ENCODE measurements at places on chromosomes 11 and 22.

DNA sequence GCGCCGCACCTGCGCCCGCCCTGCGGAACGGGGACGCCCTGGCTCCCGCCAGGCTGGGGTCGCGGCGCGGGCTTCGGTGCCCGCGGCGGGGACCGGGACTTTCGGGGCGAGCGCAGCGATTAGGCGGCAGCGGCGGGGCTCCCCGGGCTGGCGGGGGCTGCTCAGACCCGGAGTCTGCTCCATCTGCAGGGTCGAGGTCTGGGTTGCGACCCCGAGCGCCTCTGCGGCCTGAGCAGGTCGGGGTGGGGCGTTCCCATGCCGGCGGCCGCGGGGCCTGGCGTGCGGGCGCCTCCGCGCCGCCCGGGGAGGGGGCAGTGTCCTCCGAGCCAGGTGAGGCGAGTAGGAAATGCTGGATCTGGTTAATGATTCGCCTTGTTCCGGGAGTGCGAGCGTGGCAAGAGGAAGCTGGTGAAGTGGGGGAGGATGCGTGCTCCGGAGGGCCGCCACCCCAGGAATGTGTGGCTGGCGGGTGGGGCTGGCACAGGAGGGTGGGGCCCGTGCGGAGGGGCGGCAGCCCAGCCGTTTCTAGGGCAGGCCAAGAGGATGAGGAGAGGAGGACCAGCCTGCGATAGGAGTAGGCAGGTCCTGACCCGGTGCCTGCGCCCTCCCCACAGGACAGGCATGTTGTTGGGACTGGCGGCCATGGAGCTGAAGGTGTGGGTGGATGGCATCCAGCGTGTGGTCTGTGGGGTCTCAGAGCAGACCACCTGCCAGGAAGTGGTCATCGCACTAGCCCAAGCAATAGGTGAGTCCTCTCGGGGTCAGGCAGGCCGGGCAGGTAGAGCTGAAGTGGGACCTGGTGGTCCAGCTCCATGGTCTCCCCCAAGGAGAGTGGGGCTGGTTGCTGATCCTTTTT lies 606 bp downstream of the RASSF7 start:
- DNase-seq: peak; percentile 59

DNA sequence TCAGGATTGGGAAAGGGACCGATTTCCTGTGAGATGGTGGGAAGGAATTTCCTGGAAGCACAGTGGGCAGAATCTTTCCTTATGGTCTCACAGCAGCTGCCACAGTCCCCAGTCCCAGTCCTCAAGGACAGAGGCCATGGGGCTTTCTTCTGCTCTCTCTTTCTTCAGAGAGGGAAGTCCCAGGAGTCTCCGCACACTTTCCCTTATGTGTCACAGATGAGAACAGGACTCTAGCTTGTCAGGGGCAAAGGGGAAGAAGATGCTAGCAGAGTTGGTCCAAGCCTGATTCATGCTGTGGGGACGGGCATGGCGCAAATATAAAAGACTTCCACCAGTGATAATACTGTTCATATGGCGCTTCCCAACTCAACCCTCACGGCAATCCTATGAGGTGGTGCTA lies 7.5 kb upstream of the PPFIA1 start:
- DNase-seq: no peak

GRCh38 chr11:61111786-61112517 lies 9.7 kb downstream of the CD5 start:
- no peak for DNase-seq

DNA sequence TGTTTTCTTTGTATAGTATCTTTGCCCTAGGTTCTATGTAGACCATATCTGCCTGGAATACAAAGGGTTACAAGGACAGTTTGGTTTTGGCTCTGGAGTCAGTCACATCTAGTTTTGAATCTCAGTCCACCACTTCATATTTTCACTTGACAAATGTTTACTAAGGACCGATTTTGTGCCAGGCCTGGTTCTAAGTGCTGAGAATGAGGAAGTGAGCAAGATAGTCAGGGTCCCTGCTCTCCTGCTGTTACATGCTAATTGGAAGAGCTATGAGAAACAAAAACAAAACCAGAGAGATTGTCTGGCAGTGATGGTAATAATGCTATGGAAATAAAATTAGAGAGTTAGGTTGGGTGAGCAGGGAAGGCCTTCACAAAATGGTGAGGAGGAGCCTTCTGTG lies 66.1 kb upstream of the ARHGAP20 start:
- DNase-seq: no peak

DNA sequence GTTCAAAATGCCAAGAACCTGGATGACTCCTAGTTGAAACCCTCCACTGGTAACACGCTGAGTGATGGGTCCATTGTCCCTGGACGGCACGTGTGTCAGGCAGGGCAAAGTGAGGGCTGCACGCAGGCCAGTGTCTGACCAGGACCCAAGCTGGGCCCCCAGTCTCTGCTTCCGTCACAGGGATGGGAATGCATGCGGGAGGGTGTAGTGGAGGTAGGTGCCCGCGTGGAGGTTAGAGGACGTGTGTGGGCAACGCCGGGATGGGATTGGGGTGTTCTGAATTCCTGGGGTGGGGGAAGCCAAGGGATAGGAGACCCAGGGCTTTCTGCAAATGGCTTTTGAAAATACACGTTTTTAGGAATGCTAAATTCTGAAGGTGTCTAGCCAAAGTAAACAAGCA lies 943.3 kb downstream of the BRD1 start:
- no peak for DNase-seq

DNA sequence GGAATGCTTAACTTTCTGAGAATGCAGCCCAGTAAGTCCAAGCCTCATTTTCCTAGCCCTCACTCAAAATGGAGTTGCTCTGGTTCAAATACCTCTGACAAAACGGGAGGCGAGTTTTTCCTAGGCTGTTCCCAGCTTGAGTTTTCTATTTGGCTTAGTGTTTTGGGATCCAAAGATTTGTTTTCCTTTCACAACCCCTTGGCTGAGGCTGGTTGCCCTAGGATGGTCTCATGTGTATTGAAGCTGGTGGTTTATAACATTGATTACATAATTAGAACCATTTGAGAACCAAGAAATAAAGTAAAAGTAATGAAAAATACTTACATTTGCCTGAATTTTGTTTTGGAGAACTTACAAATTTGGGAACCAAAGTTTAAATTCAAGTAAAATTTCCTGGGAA lies 611.1 kb upstream of the LUZP2 start:
- DNase-seq: no peak

- no peak for DNase-seq
Observed at GRCh38 chr22:48629631-48630432, 1197.8 kb downstream of the BRD1 start.

DNA sequence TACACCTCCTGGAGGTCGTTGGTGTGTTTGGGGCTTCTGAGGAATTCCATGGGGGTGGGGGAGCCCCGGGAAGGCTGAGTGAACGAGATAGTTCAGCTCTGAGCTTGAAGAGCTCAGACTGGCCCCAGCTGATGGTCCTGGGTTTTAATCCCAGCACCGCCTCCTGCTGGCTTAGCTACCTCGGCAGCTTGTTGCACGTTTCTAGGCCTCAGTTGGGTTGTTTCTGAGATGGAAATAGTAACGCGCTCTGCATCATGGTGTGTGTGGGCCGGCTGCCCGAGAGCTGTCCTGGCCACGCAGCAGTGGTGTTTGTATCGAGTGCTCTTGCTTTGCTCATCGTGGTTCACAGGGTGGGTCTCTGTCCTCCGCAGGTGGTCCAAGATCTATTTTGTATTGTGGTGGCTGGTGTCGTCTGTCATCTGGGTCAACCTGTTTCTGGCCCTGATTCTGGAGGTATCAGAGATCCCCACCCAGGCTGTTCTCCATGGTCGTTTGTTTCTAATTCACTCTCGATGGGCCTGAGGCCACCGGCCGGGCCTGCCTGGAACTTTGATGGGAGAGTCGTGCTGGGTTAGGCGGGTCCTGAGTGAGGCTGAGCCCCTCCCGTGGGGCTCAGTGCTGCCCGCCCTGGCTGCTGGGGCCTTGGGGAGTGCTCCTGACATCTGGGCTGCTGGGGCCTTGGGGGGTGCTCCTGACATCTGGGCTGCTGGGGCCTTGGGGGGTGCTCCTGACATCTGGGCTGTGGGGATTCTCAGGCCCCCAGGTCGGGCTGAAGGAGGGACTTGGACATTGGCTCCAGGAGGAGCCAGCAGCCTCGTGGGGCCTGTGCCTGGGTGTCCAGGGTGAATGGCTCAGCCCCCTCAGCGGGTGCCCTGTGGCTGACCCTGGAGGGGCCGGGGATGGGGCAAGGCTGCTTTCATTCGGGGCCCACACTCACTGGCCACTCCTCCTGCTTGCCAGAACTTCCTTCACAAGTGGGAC lies 37.7 kb downstream of the TPCN2 start:
- no peak for DNase-seq

- DNase-seq: no peak
Observed at GRCh38 chr11:81007046-81007445, 1566.2 kb upstream of the TENM4 start.

- no peak for DNase-seq
Observed at GRCh38 chr22:38710866-38711265, 5.1 kb downstream of the GTPBP1 start.

DNA sequence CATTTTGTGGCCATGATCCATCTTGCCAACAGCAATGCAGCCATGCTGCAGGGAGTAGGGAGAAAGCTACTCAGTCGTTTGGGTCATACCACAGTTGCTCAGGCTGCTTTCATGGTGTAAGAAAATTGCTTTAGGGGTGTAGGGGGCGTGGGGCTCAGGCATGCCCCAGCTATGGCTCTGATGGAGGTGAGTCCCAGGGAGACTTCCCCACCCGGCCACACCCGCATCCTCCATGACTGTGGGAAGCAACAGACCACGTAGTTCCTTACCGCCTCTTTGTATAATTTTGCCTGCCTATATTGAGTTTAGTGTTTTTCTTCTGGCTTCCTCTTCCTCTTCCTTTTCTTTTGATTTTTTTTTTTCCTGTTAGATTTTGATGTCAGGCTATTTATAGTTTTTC lies 58.8 kb downstream of the SPECC1L start:
- no peak for DNase-seq

DNA sequence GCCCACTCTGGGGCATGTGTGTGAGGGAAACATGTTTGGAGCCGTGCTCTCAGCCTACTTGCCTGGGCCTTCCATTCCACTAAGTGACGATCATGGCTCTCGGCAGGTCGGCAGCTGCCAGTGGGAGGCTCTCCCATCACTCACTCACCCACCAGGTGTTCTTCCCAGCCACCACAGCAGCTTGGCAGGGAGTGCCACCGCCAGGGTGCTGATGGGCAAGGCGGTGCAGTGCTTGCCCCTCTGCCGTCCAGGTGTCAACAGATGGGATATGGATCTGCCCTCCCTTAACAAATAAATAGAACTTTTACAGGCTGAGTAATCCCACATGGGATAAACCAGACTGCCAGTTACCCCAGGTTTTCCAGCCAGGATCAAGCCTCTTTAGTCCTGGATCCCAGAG lies 205.5 kb upstream of the TMEM45B start:
- DNase-seq: no peak

DNA sequence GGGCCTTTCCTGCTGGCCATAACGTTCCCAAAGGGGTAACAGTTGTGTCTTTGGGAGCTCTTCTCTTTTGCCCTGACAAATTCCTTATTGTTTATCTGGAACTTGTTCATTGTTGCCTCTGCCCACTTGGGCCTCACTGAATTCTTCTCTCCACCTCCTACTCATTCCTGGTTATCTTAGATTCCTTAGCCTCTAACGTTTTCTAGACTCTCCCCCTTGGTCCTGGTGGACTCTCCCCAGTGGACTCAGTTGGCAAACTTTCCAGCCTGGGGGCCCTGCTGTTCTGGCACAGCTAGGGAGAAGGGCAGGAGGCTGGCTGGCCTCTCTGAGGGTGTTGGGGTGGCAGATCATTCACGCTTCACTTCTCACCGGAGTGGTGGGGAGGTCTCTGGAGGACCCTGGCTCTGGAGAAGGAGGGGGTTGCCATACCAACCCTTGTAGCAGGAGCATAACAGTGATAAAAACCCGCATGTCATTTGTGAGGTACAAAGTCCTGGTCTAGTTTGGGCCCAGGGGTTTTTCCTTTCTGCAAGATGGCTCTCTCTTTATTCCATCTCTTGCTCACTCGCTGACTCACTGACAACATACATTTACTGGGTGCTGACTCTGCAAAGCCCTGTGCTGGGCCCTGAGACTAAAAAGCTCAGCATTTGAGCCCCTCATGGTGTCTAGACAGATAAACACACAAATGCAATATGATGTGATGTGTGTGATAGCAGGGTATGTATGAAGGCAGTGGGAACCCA lies 39.7 kb downstream of the YWHAH start:
- no peak for DNase-seq

GRCh38 chr11:61023086-61023965 lies 51.8 kb downstream of the CD6 start:
- no peak for DNase-seq

DNA sequence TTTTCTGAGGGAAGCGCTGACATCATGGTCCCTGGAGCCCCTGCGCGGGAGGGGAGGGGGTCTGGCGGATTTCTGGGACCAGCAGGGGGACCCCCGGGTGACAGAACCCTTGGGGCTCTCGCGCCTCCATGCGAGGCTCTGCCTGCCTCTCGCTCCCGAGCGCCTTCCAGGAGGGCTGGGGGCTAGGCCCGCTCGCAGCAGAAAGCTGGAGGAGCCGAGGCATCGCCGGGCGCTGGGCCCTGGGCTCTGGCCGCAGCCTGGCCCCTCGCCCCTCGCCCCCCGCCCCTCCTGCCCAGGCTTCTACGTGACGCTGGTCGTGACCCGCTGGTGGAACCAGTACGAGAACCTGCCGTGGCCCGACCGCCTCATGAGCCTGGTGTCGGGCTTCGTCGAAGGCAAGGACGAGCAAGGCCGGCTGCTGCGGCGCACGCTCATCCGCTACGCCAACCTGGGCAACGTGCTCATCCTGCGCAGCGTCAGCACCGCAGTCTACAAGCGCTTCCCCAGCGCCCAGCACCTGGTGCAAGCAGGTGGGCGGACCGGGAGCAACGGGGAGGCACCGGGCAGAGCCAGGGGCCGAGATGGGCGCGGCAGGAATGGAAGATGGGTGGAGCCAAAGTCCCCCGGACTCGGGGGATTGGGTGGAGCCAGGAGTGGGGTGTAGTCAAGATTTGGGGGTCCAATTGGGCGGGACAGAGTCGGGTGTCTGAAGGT lies 5.4 kb downstream of the BEST1 start:
- no peak for DNase-seq

DNA sequence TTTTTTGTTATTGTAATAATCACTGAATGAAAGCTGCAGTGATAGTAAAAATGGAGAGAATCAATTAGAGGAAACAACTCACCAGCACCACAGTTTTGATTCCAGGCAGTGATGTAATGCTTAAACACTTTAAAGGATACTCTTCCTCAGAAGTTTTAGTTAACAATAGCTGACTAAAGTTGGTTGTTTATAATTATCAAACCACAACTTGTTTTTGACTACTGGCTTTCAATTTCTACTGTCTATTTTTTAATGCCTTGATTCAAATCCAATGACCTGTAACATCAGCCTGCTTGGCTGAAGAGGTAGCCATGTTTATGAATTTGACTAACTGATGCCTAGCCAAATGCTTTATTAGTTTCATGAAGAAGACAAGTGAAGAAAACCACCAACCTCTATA lies 18.2 kb upstream of the CASP12 start:
- DNase-seq: no peak

- DNase-seq: no peak
Observed at GRCh38 chr22:19174106-19175025, 4.2 kb downstream of the SLC25A1 start.

Data from GM13977 (cell line).